ENCODE measurements at places on chromosomes 7 and 10. TPM values are rescaled to one million over a fixed set of nuclear protein-coding genes. Genes with fewer than 3 reads are reported as not detected.

KCNIP2 gene
- 0.27 TPM for total RNA-seq

RPEL1 gene
- not detected for total RNA-seq

NFE2L3 gene
- 55.4 TPM for total RNA-seq

FAM180A gene
- not detected for total RNA-seq

BHLHA15 gene
- 0.09 TPM for total RNA-seq

NPC1L1 gene
- total RNA-seq: not detected

LMBR1 gene
- 112 TPM for total RNA-seq

ENO4 gene
- 0.28 TPM for total RNA-seq

SLIT1 gene
- not detected for total RNA-seq

NUDT13 gene
- total RNA-seq: 1.6 TPM

ATP6V0E2 gene
- 10.0 TPM for total RNA-seq

DYNC1I1 gene
- total RNA-seq: 0.54 TPM

SHLD2 gene
- 18.6 TPM for total RNA-seq

ALOX5 gene
- under 0.01 TPM for total RNA-seq

PCBD1 gene
- total RNA-seq: 39.5 TPM

IRF5 gene
- 0.28 TPM for total RNA-seq

SPDYE2 gene
- not detected for total RNA-seq

NAT16 gene
- not detected for total RNA-seq

SPDYE11 gene
- not detected for total RNA-seq

RBM20 gene
- 0.27 TPM for total RNA-seq

ANXA8 gene
- not detected for total RNA-seq

CHCHD3 gene
- total RNA-seq: 93.8 TPM

HBP1 gene
- 101 TPM for total RNA-seq

PNLIPRP3 gene
- total RNA-seq: not detected

TOMM7 gene
- total RNA-seq: 226 TPM

SORCS1 gene
- not detected for total RNA-seq

NPSR1 gene
- total RNA-seq: not detected

GRM8 gene
- 0.09 TPM for total RNA-seq

ADARB2 gene
- total RNA-seq: 0.18 TPM

SMNDC1 gene
- 7.0 TPM for total RNA-seq

AGAP6 gene
- 3.6 TPM for total RNA-seq

EGFR gene
- total RNA-seq: 1.5 TPM

CUZD1 gene
- 0.54 TPM for total RNA-seq

NHLRC2 gene
- total RNA-seq: 11.1 TPM

AP4M1 gene
- total RNA-seq: 20.4 TPM

MOGAT3 gene
- total RNA-seq: not detected

ELFN1 gene
- total RNA-seq: 1.2 TPM

TMEM213 gene
- not detected for total RNA-seq

RBP3 gene
- total RNA-seq: not detected
